ENCODE measurements at places on chromosomes 7 and 10. TPM values are rescaled to one million over a fixed set of nuclear protein-coding genes. Genes with fewer than 3 reads are reported as not detected.
A peak's percentile ranks its signal among the peaks of the same experiment; 100 is the strongest.

GRCh38 chr10:79445161-79445976 lies at the start of gene ZCCHC24:
Gene ZCCHC24 (minus strand): TSS chr10:79445624. CDS start chr10:79445440, 184 bp downstream.
- peak; percentile 89 for DNase-seq

Gene OAT
- total RNA-seq, result 49.2 TPM

GRCh38 chr7:28310460-28310848 lies 101.9 kb upstream of the CREB5 start:
- no peak for DNase-seq

Gene SH3PXD2A
- 16.7 TPM for total RNA-seq

Gene WEE2
- total RNA-seq, result not detected

DNA sequence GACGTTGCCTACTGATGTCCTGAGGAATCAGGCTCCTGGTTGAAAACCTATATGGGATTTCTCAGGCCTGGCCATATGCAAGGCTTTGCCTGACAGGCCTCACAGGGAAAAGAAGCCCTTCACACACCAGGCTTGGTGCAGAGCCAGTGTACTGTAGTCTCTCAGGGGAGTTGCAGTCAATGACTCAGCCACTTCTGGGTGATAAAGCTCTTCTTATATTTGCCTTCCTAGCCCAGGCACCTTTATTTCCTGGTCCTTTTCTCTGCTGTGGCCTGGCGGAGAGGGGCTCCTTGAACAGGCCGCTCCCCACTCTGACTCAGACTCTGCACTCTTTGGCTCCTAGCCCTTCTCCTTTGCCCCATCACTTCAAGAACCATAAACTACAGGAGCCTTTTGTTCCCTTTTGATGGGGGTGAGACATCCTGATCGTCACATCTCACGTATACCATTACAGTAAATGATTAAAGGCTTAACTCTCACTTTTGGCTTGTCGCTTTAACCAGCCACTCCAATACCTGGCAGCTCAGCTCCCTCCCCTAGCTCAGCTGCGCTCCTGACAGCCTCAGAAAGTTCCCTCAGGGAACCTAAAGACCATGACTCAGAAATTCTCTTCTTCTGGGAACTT lies 33.5 kb downstream of the DPY19L1 start:
- peak; percentile 26 for DNase-seq

Gene ADCY1
- total RNA-seq, result 51.9 TPM

DNA sequence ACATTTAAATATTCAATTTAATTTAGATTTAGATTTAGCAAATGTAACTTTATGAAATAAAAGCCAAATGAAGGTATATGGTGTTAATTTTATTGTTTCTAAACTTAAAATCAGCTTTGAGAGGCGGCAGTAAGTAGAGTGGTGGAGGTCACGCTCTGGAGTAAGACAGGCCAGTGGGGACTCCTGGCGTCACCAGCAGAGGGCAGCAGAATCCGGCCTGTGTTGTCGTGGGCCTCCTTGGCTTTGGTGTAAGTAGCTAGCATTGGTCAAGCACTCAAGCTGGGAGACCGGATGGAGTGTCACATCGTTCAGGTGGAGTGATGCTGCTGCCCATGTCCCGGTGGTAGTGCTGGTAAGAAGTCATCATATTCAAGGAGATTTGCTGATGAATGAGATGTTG lies 98.7 kb upstream of the DNAJB6 start:
- DNase-seq, result no peak

DNA sequence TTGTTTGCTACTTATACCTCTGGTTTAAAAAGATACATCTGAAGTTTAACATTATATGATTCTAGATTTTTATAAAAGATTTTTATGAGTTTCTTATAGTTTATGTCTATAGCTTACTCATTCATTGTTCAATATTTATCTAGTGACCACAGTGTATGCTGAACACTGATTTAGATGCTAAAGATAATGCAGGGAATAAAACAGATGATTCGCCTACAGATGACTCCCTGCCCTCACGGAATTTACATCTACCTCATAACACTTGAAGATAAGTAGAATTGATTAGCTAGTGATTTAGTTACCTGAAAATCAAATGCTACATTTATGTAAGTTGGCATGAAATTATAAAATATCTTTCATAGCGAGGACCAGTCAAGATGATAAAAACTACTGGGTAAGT lies 105.8 kb downstream of the HIPK2 start:
- DNase-seq, result no peak

GRCh38 chr10:123318516-123318915 lies 164.3 kb downstream of the BUB3 start:
- DNase-seq, result no peak

Gene PAX4
- not detected for total RNA-seq

Gene MRLN
- total RNA-seq, result not detected

DNA sequence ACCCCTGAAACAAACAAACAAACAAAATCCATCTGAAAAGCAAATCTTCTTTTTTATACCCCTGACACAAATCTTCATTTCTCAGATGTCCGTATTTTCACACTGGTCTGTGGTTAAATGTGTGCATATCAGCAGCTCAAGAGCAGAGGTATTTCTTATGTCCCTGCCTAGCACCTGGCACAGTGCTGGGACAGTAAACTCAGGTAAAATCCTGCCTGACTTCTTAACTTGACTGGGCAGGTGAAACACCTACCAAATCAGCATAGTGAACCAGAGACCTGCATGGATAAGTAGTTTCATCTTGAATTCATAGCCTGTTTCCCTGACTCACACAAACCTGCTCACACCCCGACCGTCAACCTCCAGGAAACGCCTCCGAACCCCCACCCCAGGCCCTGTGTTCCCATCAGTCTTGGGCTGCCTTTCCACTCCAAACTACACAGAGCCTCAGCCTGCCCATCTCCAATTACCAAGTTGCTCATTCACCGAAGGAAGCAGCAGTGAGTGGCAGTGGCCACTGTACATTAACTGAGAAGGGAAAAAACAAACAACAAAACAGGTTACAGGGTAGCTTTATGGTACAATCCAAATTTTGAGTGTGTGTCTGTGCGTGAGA lies 109.9 kb downstream of the HECTD2 start:
- DNase-seq, result no peak

Gene HMX2
- total RNA-seq, result not detected

DNA sequence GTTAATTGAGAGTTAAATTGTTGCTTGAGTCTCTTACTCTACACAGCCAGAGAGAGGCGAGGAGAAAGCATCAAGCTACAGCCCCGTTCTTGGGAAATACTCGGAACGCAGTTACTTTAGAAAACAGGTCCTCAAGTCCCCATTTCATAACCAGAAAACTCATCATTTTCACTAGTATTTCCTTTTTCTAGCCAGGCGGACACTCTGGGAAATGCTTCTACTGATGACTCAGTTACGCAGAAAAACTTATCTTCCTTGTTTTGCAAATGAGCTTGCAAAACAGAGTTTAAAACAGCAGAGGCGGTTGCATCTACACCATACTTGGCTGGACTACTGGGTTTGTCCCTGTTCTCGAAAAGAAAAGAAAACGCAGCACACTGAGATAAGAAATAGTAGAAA lies 111.4 kb upstream of the FGFR2 start:
- no peak for DNase-seq

DNA sequence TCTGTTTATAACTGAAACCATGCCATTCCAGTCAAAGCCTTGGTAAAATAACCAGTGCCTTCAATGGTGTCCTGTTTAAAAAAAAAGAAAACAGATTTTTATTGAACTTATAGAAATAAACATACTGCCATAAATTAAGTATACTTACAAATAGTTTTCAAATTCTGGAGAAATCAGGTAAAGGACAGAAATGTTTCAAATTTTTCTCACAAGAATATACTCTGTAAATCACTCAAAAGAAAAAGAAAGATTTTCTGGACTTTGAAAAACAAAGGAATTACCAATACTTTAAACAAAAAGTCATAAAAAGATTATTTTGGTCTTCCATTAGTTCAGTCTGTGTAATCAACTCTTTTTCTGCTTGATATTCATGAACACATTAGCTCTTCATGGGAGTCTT lies 23.9 kb downstream of the MRPL32 start:
- DNase-seq, result no peak

Gene PPA1
- total RNA-seq, result 82.4 TPM

Gene NEUROG3
- not detected for total RNA-seq

DNA sequence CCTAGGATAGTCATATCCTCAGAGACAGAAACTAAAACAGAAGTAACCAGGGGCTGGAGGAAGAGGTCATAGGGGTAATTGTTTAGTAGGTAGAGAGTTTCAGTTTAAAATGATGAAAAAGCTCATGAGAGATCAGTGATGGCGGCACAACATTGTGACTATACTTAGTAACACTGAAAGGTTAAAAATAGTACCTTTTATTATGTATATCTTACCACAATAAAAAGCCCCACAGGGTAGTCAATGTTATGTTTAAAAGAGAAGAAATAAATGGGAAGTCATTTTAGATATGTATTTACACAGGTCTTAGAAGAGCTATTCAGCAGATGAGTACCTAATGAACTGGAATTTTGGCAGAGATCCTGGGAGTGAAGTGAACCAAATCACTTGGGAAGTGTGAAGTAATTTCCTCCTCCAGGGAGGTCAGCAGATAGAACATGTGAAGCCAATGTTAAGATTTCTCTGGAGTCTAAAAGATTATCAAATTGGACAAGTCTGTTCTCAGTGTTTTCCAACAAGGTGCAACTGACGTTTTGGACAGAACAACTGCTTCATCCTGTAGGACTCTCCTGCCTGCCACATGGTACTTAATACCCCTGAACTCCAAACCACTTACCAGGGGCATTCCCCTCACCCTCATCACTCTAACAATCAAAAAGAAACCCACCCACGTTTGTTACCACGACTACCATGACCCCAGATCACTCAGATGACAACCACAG lies 6.4 kb downstream of the CDCA7L start:
- DNase-seq, result no peak

Gene JCAD
- 0.32 TPM for total RNA-seq

- DNase-seq, result no peak
Observed at GRCh38 chr10:4812046-4812445, 14.0 kb upstream of the AKR1E2 start.

- DNase-seq, result no peak
Observed at GRCh38 chr10:98831391-98831790, 384.7 kb upstream of the HPS1 start.

DNA sequence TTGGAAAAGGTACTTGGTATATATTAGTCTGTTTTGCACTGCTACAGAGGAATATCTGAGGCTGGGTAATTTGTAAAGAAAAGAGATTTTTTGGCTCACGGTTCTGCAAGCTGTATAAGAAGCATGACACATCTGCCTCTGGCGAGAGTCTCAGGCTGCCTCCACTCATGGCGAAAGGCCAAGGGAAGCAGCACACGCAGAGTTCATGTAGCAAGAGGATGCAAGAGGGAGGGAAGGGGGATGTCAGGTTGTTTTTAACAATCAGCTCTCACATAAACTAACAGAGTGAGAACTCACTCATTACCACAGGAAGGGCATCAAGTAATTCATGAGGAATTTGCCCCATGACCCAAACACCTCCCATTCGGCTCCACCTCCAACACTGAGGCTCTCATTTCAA lies 484.8 kb upstream of the DPP6 start:
- DNase-seq, result no peak
